ENCODE measurements at places on chromosomes 2 and 18.

DNA sequence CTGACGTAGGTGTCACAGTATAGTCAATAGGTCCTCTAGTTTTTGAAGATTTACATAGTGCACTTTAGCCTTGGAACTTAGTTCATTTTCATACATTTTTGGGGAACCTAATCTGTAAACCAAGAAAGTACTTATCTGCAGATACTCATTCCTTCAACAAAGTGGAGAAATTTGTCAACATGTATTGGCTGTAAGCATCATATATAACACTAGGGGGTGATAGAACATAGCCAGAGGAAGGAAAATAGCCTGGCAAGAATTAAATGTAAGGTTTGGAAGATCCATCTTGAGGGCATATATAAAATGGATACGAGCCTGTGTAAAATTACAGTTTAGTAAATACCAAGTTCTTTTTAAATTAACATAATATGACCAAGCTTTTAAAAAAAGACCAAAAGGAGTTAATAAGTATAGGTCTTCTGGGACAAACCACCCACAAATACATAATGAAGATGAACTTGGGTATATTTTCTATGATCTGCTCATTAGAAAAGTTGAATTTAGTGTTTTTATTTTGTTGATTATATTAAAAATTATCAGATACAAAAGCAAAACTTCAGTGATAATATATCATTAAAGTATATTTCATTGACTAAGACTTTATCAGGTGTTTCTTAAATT is 18.2 kb downstream of the RPL37A start:
- no peak for DNase-seq

GRCh38 chr2:100052650-100053049 is 89.7 kb downstream of the AFF3 start:
- DNase-seq: no peak

- no peak for DNase-seq
These were observed 613.7 kb upstream of the ACVR2A start for GRCh38 chr2:147231081-147231480.

DNA sequence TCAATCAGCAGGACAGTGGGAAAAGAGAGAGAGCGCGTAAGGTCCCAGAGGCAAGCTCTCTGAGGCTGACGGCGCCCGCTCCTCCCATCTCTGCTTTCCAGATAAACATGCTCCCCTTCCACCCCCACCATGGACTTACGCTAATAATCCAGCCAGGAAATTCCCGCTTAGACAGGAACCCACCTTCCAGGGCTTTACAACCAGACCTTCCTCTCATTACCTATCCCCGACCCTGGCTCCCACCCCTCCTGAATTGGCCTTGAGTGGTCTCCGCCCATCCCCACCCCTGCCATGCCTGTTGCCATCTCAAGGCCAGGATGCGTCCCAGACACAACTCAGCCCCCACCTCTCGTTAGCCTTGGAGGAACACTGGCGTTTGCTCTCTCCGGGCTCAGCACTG is 131.1 kb downstream of the SMAD2 start:
- no peak for DNase-seq

DNA sequence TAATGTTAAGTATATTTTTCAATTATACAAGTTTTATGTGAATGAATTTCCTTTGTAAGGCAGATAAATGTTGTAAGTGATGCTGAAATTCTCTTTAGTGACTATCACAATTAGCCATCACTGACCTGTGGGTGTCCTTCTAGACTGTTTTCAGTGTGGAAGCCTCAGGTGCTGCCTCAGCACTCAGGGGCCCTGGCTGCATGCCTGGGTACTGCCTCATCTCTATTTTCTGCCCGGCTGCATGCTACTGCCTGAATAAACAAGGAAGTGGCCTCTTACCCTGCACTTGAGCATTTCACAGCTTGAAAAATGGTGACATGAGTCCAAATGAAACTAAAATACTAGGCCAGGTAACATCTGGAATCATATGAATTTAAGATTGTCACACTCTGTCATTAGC is 787.6 kb upstream of the SALL3 start:
- DNase-seq: peak; percentile 81

All from left lobe of liver (tissue), 2 donors.